ENCODE measurements at places on chromosomes 4 and X.
A peak's percentile ranks its signal among the peaks of the same experiment; 100 is the strongest.

- no peak for DNase-seq
These were observed 161.1 kb downstream of the PHF8 start for GRCh38 chrX:53883196-53883595.

- DNase-seq, result no peak
These were observed 85.1 kb upstream of the UCP1 start for GRCh38 chr4:140653718-140654494.

- no peak for DNase-seq
These were observed 5.1 kb downstream of the PIGG start for GRCh38 chr4:504076-504475.

GRCh38 chr4:16731776-16732380, 166.6 kb downstream of the LDB2 start:
- no peak for DNase-seq

GRCh38 chrX:42680666-42681065, 97.3 kb downstream of the PPP1R2C start:
- no peak for DNase-seq

DNA sequence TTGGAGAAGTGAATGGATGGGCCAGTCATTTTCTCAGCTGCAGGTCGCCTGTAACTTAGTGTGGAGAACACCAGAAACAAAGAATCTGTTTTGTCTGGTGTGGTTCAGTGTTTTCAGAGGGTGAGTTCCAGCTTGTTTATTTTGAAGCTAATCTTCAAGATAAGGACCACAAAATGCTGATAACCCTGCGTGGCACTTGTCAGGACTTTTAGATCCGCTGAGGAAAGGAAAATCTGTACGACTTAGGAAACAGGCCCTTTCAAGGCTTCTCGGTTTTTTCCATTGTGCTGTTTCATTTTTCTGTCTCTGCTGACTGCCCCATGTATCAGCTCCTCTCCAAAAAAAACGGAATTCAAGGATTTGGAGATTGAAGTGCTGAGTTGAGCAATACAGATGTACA, 8.7 kb upstream of the ANAPC4 start:
- no peak for DNase-seq

DNA sequence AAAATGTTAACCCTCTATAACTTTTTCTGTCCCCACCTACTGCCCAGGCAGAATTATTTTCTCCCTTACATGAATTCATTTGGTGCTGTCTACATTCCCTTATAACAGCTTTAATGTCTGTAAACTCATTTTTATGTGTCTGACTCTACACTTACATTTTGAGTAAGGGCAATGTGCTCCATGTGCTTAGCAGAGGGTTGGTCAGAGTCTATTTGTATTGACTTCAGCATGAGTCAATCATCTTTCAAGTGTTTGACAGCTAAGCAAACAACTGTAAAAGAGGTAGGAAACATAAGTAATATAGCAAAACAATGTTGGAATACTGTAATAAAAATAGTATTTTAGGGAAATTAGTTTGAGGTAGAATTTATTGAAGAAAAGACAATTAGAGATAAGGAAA, 6.3 kb downstream of the IL15 start:
- DNase-seq, result no peak

GRCh38 chr4:6926681-6927478, 17.3 kb downstream of the TBC1D14 start:
- DNase-seq, result peak; percentile 93

GRCh38 chrX:151510203-151510602, 53.3 kb upstream of the PASD1 start:
- DNase-seq, result no peak

GRCh38 chr4:114606245-114606644, 7.6 kb downstream of the UGT8 start:
- DNase-seq, result no peak

DNA sequence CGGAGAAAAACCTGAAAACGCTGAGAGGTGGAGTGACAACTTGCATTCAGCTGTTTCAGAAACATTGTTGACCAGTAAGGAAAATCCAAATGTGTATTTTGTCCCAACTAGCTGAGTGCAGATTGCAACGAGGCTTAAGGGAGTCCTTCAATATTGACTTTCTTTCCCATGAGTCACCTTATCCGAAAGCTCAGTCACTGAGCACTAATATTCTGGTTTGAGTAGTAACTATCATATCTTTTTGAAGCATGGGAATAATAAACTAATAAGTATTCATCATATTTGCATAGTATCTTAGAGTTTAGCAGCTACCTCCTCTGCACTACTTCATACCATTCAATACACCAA, 604.3 kb downstream of the PACRGL start:
- DNase-seq, result no peak

GRCh38 chrX:130669233-130669632, 233.8 kb downstream of the ENOX2 start:
- no peak for DNase-seq

GRCh38 chrX:103274284-103274683, 2.3 kb downstream of the TCEAL5 start:
- no peak for DNase-seq

- DNase-seq, result no peak
These were observed 174.5 kb upstream of the C1QTNF7 start for GRCh38 chr4:15253349-15253748.

DNA sequence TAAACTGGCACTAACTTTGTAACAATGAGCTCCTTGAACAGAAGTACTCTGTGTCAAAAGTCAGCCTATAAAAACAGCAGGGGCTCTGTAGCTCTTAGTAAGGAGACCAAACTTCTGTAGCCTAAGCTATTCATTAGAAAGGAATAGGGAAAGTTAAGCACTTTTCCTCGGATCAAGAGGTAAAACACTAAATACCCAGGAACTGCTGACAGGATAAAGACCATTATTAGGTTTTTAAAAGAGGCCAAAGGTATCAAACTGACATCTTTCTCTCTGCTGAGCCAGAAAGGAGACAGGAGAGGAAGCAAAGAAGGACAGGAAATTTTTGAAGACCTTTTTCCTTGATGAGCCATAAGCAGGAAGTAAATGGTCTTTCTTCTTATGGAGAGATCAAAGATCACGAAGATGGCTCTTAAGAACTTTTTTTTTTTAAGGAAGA, 31.9 kb downstream of the ANAPC10 start:
- DNase-seq, result no peak

GRCh38 chr4:4341861-4342650, 44.8 kb upstream of the NSG1 start:
- DNase-seq, result no peak

GRCh38 chr4:113331811-113332210, 282.4 kb downstream of the ANK2 start:
- no peak for DNase-seq

DNA sequence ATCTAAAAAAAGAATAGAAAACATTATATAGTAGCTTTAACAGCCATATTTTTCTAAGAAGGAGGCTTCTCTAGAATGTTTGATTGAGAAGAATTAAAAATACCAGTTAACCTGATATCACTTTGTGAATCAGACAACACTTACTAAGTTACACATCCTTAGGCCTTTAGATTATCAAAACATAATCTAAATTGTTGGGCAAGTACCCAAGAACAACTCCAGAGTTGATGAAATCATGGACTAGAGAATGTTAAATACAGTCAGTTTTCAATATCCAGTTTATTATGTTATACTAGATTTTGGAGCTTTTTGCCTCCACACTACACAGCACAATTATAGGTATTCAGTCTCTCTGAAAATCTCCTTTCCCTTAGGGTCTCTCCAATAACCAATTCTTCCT, 39.6 kb downstream of the ARL13A start:
- no peak for DNase-seq

DNA sequence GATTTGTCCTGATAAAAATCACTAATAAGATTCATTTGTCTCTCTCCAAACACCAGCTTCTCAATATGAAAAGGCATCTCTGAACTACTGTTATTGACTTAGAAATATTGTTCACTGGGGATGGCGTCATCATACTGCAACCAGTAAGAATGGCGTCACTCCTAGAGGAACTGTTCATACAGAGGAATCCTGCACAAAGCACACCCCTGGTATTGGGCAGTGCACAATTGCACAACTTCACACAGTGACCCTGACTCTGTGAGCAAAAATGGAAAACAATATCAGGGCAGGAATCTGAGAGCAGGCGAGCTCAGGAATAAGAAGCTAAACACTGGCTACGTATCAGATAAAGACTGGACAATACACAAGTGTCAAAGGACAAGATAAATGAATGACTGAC, 66.7 kb upstream of the PNPLA4 start:
- DNase-seq, result no peak

DNA sequence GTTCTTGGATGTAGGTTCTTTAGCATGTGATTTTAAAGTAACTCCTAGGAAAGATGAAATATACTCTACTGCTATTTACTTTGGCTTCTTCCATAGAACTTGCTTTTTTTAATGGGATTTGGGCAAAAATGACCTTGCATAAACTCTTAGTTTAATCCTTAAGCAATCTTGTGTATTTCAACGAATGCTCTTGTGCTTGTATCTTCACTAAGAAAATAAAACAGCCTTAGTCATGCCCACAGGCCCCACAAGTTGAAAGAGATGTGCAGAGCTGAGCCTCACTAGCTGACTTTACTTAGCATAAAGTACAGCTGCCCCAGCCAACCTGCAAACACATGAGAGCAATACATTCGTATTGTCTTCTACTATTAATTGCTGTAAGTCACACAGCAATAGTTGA, 1609.2 kb downstream of the STIM2 start:
- DNase-seq, result no peak

DNA sequence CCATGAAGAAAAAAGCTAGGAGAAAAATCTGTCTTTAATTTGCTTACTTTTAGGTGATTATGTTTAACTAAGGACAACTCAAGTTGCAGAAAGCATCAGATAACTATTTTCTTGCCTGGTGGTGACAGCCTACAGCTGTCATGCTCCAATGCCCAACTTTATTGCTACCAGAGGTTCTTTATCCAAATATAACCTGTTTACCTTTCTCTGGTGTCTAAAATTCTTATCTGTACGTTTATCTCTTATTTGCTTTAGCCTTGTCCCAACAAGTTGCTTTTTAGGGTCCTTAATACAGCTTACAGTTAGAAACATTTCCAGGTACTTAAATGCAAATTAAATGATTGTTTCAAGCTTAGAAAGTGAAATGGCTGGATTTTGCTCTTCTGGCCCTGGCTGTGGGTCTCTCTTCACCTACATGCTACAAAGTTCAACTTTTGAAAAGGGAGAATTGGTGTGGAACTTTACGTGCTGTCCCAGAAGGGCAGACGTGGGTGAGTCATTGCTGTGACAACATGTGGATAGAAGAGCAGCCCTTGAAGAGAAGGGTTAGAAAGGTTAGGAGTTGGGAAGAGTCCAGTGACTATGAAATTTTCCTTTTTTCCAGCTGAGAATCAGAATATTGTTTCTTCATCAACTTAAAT, 60.7 kb downstream of the HPGD start:
- no peak for DNase-seq

- DNase-seq, result no peak
These were observed 44.6 kb upstream of the TMEM164 start for GRCh38 chrX:109958266-109958665.

- no peak for DNase-seq
These were observed 94.6 kb downstream of the LIMCH1 start for GRCh38 chr4:41632481-41633073.

DNA sequence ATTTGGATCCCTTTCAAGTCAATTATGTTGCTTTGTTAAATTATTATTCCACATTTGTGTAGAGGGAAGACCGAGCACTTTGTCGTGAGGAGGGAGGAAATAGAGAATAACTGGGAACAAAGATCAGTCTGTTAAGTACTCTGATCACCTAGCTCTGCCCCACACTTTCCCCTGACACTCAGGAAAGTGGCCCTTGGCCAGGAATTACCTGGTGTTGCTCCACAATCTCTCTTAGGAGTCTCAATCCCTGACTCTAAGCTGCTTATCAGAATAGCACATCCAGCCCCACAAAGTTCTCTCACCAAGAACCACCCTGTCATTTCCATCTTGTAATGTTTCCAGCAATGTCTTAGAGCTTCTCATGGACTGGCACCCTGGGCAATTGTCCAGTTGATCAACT, 83.8 kb upstream of the BMPR1B start:
- no peak for DNase-seq

GRCh38 chr4:89196745-89197144, 85.4 kb downstream of the TIGD2 start:
- DNase-seq, result no peak

GRCh38 chr4:39635023-39635422, 3.6 kb downstream of the SMIM14 start:
- DNase-seq, result peak; percentile 75

DNA sequence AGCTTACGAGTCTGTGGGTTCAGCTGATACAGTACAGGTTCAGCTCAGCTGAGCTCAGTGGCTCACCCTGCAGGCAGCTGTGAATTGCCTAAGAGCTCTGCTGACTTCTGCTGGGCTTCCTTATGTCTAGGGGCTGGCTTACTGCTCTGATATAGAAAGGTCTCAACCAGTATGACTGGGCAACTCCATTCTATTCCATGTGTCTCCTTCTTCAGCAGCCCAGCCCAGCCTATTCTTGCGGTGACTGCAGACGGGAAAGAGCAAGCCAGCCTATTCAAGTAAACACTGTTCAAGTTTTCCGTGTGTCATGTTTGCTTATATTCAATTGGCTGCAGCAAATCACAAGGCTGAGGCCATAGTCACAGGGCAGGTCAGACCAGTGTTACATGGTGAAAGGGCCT, 615.4 kb upstream of the ZFP42 start:
- DNase-seq, result no peak

DNA sequence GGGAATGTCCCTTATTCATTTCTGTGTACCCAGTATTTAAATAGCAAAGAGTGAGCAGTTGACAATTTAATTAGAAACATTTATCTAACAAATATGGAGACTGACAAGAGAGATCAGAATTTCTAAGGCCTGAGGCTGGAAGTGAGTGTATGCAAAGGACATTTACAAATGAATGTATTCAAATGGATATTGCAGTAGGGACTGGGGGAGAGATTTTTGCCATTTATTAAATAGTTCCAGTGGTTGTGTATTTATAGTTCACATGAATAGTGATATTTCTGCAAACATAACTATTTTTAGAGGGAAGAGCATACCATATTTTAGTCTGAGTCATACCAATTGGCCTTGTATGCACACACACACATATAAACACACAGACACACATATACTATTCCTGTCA, 592.4 kb downstream of the GLUD2 start:
- DNase-seq, result no peak

DNA sequence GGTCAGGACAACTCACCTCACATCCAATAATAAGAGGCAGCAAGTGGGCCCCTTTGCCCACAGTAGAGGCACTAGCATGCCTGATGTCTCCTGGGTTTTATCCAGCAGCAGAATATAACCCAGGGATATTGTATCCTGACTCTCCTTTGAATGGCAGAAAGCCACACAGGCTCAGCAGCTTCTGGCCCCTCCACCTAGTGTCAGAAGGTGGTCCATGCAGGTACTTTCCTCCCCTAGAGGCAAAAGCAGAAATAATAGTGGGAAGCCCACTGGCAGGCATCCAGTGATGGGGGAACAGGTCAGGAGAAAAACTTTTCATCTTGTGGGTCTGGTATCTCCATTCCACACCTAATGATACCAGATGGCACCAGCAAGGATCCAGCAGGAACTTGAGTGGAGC, 75.5 kb upstream of the IRS4 start:
- DNase-seq, result no peak

GRCh38 chr4:150974750-150975149, 40.3 kb downstream of the LRBA start:
- no peak for DNase-seq

GRCh38 chrX:153816831-153817690, 13.3 kb downstream of the PDZD4 start:
- DNase-seq, result peak; percentile 45

Data from mucosa of descending colon (tissue), 3 donors.